ENCODE measurements at places on chromosomes 5 and 9. TPM values are rescaled to one million over a fixed set of nuclear protein-coding genes. Genes with fewer than 3 reads are reported as not detected.

SPINK7 gene
- 0.23 TPM for polyA plus RNA-seq

GLRA1 gene
- not detected for polyA plus RNA-seq

FBP1 gene
- 0.53 TPM for polyA plus RNA-seq

TEX48 gene
- not detected for polyA plus RNA-seq

NRG2 gene
- 1.5 TPM for polyA plus RNA-seq

SH3PXD2B gene
- 27.8 TPM for polyA plus RNA-seq

SMIM3 gene
- polyA plus RNA-seq, result 7.0 TPM

MEIKIN gene
- not detected for polyA plus RNA-seq

CNOT6 gene
- 23.0 TPM for polyA plus RNA-seq

CCL28 gene
- 0.14 TPM for polyA plus RNA-seq

MLLT3 gene
- 59.6 TPM for polyA plus RNA-seq
